ENCODE measurements at places on chromosomes 5 and 9.

GRCh38 chr9:128034821-128035652 lies 32.1 kb downstream of the NAIF1 start:
- DNase-seq: peak; percentile 57

- no peak for DNase-seq
These were observed 53.6 kb upstream of the GABRB2 start for GRCh38 chr5:161600156-161600555.

DNA sequence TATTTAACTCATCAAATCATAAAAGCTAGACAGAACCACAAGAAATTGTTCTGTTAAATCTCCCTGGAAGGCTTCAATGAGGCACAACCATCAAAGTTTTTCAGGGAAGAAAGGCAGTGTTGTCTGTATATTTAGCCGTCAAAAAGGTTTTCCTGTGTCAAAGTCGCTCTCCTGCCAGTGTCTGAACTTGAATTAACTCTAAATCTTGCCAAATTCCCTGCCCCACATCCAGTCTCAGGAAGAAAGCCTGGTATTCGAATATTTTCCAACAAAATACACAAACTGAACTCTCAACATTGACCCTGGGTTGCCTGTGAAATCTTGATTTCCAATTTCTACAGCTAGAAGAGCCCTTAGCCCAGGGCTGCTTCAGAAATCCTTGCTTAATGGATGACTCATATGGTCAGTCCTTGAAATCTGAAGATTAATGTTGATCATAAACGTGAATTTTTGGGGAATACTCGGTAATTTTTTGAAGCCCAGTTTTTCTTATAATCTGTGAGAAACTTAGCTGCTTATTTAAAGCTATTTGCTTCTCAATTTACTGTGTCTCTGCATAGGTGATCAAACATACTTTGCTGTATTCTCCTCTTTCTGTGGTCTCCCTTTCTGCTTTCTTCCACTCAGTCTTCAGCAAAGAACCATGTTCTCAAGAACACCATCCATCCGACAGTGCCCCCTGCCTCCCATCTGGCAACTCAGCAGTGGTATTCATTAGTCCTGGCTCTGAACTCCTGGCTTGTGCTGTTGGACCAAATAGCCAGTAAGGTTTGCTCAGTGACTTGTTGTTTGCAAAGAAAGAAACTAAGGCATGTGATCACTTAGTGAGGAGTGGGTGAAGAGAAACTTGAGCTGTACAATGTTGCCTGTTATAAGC lies 58.9 kb downstream of the NREP start:
- DNase-seq: no peak

GRCh38 chr5:84191281-84191680 lies 193.4 kb downstream of the EDIL3 start:
- no peak for DNase-seq

- DNase-seq: no peak
These were observed 68.5 kb upstream of the RAI14 start for GRCh38 chr5:34587355-34588241.

GRCh38 chr5:172004824-172005237 lies 1.6 kb downstream of the FBXW11 start:
- no peak for DNase-seq

- DNase-seq: no peak
These were observed 169.0 kb downstream of the PDZD2 start for GRCh38 chr5:31807789-31808540.

DNA sequence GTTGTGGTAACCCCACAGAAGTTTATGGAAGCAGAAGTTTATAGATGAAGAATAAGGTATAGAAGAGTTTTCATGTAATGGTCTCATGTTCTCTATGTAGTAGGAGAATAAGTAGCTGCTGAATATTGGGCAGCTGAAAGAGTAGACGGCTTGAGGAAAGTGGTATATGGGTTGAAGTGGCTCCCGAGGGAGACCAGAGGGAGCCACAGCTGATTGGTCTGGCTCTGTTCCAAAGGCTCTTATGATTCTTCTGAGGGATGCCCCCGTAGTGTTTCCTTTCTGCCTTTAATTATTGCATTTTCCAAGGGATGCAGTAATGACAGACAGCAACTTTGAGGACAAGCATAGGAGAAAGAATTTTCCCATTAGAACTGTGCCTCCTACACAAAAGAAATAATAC lies 30.1 kb upstream of the TENT2 start:
- no peak for DNase-seq

DNA sequence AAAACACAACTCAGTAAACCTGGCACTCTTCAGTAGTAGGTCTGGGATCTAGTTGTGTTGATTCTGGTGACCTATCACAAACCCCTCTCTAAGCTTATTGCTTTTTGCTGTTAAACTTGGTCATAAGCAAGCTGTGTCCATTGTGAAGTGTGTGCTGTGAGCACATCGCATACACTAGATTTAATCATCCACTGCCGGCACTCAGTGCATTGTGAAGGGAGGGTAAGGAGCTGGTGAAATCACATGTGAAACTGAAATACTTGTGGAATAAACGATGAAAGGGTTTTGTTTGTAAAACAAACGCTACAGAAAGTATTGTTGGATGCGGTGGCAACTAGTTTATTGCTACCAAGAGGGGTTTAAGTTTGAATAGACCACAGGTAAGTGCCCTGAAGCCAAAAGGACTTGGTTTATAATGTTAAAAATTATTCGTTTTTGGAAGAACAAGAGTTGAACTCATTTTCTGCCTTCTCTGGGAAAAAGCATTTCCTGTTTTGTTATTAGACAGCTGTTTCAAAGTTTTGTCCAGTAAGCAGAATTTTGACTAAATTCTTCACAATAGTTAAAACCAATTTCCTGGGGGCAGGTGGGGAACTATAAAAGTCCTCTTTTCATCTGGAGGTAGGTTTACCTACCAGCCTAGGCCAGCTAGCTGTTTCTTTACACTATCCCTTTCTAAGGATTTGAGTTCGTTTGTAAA lies 24.6 kb downstream of the TJP2 start:
- no peak for DNase-seq

GRCh38 chr9:92911511-92912475 lies 34.0 kb upstream of the ZNF484 start:
- peak; percentile 10 for DNase-seq

- no peak for DNase-seq
These were observed 163.5 kb upstream of the POU5F2 start for GRCh38 chr5:93904917-93905316.

DNA sequence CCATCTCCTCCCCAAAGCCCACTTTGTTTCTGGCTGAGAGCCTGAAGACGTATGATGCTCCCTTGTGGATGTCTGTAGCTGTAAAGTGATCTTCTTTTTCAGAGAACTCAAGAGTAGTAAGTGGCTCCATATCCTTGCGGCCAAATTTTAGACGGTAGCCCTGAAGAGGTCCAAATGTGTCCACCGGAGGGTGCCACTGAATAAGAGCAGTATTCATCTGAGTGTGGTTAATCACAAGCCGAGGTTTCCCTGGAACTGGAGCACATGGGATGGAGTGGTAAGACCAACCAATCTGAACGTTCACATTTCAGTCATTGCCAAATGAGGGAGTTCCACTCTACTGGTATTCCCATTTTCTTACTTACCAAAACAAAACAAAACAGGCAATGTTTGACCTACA lies 686.5 kb upstream of the DMAC1 start:
- DNase-seq: peak; percentile 13

DNA sequence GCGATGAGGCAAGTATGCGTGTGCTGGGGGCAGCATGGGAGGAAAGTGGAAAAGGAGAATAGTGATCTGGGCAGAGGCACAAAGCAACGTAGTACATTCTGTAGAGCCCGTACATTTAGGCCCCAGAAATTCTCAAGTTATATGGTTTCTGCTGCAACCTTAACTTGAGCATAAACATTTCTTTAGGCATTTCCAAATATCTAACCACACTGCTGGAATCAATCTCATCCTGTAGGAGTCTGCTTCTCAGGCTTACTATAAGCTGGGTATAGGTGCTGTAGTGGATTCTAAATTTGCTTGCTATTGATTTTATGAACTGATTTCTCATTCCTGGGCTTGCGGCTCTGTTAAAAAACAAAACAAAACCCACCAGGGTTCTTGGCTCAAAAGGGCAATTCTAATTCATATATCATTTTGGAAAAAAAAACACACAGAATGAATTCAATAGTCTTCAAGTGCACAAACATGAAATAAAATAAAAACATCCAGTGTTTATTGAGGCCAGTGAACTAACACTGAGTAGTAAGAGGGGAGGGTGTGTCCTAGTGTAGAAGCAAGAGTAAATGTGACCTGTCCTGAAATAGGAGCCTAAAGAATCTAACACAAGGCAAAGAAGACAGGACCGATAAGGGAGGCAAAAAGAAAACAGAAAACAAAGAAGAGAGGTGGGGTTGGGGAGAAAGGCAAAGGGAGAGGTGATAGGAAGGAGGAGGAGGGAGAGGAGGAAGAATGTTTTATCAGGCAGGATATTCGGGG lies 145.5 kb upstream of the LHFPL2 start:
- no peak for DNase-seq

GRCh38 chr5:159098603-159099436 lies 896 bp downstream of the EBF1 start:
- DNase-seq: no peak

GRCh38 chr5:61622156-61622555 lies 290.1 kb downstream of the ZSWIM6 start:
- no peak for DNase-seq

- no peak for DNase-seq
These were observed 581 bp upstream of the C9orf40 start for GRCh38 chr9:74953235-74953751.

GRCh38 chr5:75491621-75492020 lies 19.8 kb downstream of the CERT1 start:
- DNase-seq: no peak

- no peak for DNase-seq
These were observed 31.6 kb downstream of the PROP1 start for GRCh38 chr5:177964471-177964870.

DNA sequence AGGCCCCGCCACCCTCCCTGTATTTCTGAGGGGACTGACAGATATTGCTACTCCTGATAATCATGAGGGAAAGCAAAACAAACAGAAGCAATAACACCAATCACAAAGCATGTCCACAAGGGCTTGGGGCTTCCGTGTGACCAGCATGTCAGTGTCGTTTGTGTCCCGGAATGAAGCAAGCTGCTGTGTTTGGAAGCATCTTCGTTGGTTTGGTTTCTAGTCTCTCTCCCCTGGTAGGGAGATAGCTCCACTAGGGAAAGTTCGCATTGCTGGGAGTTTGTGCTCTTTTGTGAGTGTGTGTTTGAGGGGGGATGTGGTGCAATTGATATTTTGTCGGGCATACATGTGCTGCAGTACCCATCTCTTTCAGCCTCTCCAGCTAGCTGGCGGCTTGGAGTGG lies 1.4 kb downstream of the GRIA1 start:
- DNase-seq: no peak

DNA sequence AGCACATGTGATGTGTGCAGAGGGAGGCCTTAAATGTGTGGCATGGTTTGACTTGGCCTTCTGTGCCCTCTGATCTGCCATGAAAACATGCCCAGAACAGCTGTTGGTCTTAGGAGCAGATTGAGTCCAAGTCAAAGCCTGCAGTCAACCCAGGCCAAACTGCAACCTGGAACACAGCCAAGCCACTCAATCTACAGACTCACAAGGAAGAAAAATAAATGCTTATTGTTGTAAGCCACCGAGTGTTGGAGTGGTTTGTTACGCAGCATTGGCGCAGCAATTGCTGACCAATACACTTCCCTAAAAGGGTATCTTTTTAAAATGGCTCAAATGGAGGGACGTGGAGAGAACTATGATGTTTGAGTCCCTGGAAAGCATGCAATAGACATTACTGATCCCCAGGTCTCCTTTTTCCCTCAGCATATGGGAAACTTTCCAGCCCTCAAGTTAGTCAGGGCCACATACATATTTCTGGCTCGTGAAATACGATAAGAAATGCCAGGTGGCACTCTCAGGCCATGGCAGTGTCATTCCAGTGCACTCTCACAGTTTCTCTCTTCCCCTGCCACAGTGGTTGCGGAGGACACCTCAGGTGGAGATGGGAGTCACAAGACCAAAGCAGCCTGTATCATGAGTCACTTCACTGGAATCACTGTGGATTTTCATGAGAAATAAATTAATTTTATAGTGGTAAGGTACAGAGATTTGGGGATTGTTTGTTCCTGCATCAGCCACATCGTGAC lies 168.0 kb upstream of the ZNF618 start:
- no peak for DNase-seq

DNA sequence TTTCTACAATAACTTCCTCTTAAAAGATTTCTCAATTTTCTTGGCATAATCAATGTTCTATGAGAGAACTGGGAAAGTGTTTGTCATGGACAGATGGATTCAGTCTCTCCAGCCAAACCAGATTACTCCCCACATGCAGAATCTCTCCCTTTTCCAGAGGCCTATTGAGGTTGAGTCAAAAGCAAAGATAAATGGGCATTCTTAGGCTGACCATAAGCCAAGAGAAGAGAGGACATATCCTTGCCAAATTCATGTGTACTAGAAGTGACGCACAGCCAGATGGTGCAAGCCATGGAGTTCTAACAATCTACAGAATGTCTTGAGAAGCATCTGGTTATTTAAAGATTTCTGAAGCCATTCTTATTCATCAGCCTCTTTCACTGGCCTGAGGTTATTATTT lies 2115.0 kb downstream of the MAT2B start:
- DNase-seq: peak; percentile 19

DNA sequence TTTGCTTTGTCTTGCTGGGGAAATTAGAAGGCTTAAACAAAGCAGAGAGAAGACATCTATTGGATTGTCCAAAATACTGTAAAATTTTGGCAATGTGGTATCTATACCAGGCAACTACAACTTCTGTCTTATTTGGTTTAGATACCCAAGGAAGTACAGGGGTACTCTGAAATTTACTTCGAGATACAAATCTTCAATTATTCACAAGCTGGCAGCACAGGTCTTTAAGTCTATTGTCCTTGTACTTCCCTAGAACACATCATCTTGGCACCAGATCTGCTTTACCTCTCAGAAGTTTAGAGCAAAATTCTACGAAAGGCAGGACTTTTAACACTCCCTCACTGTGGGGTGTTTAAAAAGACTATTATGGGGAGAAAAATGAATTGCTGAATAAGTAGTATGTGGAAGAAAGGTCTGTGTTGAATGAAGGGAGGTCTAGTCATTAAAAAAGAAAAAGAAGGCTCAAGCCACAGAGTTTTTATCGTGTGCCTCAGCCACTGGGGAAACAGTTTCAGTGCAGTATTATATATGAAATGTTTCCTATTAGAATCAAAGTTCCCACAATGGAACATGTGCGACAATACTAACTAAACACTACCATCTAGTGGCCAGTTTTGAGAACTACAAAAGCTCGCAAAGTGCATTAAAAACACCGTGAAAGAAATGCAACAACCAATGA lies 93.7 kb downstream of the PDE4D start:
- DNase-seq: peak; percentile 40

DNA sequence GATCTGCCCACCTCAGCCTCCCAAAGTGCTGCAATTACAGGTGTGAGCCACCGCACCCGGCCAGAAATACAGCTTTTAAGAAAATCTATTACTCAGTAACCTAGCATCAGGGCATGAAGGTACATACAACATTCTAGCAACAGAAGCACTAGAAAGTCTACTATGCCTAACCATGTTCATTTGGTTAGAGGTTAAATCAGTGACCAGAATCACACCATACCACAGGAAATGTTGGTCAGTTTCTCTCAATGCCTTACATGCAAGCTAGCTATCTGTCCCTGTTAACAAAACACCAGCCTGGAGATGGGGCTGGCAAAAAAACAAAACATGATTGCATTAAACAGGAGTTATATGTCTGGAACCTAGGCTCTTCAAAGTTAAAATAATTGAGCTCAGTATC lies 104.1 kb downstream of the STRBP start:
- no peak for DNase-seq
